ENCODE measurements at places on chromosomes 11 and 22.

DNA sequence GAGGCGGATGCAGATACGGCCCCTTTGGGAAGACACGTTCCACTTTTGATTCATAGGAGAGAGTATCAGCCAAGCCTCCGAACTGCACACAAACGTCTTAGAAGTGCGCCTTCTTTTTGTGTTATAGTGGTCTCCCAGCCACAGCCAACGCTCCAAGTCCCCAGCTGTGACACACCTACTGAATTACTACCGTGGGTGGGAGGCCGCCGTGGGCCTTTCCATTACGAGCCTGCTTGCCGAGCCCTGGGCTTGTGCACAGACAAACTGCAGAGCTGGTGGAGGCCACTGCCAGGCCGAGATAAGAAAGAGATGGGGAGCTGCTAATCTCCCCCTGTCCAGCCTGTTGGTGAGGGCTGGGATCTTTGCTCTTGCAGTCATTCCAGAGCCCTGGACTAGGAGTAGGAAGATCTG, 761 bp downstream of the HMBS start:
- DNase-seq = no peak

- DNase-seq = no peak
These were observed 12.7 kb downstream of the TMEM45B start for GRCh38 chr11:129828301-129828836.

DNA sequence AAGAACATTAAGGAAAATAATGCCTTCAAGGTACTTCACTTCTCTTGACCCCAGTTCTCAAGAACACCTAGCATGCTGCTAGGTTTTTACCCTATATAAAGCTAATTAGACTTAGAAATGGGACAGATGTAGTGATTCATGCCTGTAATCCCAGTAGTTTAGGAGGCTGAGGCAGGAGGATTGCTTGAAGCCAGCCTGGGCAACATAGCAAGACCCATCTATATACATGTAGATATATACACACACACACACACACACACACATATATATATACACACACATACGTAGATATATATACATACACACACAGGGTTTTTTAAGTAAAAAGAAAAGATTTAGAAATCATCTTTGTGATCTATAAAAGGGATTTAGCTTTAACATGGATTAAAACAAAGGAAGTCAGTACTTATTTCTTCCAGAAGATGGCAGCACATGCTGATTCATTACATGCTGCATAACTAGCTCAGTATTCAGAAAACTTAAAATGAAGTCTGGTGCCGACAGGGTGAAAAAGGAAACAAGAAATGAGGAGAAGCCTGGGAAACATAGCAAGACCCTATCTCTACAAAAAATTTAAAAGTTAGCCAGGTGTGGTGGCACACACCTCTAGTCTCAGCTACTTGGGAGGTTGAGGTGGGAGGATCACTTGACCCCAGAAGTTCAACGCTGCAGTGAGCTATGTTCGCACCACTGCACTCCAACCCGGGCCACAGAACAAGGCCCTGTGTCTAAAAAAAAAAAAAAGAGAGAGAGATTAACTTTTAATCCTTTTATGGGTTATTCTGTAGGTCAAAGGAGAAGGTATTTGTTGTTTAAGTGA, 28.5 kb upstream of the RBX1 start:
- peak; percentile 64 for DNase-seq

GRCh38 chr22:35894464-35894878, 134.2 kb downstream of the RBFOX2 start:
- no peak for DNase-seq

- no peak for DNase-seq
These were observed 20.7 kb upstream of the SLC22A12 start for GRCh38 chr11:64570341-64570740.

DNA sequence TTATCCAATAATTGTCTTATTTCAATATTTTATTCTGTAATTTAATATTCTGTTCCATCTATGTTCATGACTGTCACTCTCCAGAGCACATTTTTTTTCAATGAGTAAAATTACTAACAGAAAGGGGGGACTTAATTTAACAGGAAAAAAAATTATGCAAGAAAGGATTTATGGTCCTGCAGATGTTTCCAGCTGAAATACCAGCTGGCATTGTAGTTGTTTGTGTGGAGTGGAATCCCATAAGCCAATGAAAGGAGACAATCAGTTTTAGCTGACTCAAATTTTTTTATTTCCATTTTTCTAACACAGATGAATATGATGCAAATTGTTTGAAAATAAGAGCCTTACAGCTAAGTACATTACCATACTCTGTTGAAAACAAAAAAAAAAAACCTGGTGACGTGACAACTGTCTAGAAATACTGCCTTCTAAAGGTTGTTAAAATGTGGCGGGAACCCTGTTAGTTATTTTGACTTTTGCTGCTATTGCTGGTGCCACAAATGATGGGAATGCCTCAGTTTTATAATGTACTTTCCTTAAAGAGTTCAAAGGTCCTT, 389.1 kb downstream of the ETS1 start:
- peak; percentile 32 for DNase-seq

DNA sequence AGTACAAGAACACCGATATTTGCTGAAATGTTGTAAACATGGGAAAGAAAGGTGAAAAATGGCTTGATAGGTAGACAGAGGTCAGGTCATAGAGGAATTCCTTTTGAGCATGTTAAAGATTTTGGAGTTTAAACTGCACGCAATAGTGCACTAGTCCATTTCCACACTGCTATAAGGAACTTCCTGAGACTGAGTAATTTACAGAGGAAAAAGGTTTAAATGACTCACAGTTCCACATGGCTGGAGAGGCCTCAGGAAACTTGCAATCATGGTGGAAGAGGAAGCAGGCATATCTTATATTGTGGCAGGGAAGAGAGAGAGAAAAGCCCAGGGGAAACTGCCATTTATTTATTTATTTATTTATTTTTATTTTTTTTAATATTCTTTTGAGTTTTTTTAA, 5.0 kb downstream of the OR10A5 start:
- DNase-seq = peak; percentile 44

- peak; percentile 14 for DNase-seq
These were observed 323 bp upstream of the PANX1 start for GRCh38 chr11:94128291-94128745.

- no peak for DNase-seq
These were observed 31.4 kb upstream of the GNAZ start for GRCh38 chr22:23038902-23039301.

DNA sequence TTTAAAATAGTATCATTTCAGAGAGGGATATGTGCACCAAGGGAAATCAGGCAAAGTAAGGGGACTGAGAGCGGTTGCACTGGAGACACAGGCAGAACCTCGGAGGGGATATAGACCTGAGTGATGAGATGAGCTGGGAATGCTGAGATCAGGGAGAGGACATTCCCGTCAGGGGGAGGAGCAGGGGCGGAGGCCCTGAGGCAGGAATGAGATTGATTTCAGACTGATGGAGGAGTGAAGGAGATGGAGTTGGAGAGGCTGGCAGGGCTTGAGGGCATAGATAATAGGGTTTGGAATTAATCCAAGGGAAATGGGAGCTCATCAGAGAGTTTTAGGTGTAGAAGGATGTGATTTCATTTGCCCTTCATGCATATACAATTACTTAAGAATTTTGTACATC, 13.2 kb downstream of the CD6 start:
- DNase-seq = no peak

- DNase-seq = no peak
These were observed 637.8 kb upstream of the LUZP2 start for GRCh38 chr11:23859087-23859486.

- DNase-seq = no peak
These were observed 58.1 kb upstream of the PPP6R3 start for GRCh38 chr11:68402355-68403031.

GRCh38 chr22:41437198-41437597, 9.4 kb downstream of the TOB2 start:
- DNase-seq = no peak

DNA sequence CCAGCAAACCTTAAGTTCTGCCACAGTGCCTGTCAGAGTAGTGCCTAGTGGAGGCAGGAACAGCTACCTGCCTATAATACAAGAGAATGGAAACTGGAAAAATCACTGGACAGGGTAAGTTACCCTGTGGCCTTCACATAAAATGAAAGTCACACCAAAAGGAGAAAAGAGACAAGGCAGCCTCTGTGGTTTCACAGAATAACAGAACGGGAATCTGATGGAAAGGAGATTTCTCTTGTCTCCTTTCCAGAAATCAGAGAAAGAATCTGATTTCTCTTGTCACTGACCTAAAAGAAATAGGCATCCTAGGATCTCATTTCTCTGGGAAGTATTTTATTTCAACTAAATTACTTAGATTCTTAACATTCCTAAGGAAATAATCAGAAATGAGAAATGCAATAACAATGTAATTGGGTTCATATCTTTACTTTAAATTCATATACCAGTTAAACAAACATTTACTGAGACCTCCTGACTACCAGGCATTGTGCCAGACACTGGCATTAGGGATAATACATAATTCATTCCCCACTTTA, 41.6 kb downstream of the PRCP start:
- DNase-seq = no peak

DNA sequence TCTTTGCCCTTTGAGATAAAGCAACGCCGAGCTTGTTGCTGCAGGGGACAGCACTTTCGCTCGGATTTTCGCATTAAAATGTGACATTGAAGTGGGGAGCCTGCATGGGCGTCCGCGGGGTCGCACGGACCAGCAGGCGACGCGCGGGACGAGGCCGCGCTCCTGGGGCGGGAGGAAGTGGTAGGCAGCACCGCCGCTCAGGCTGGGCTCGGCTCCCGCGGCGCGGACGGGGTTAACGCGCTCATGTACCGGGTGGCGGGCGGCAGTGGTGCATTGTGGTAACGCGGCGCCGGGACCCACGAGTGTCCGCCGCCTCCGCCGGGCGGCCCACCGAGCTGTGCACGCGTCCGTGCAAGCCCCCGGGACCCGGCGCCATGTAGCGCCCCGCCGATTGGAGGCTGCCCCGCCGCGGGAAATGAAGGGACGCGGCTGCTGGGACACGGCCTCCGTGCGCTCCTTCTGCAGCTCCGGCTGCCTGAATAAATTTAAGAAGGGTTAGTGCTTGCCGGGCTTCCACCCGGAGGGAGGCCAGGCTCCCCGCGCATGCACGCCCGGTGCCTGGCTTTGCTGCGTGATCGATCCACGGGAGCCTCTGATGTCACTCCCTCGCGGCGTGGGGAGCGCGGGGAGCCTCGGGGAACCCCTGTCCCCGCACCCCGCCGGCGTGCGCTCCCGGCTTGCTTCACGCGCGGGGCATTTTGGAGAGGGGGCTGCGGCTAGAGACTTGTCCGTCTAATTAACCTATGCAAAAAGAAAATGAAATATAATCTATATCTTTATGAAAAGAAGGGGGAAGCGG, 127.7 kb downstream of the OSBP2 start:
- no peak for DNase-seq
